ENCODE measurements at places on chromosomes 2 and 18.

- DNase-seq = no peak
Observed at GRCh38 chr18:57466745-57467409, 31.7 kb downstream of the ONECUT2 start.

GRCh38 chr2:20579866-20580265 is 71.0 kb downstream of the HS1BP3 start:
- DNase-seq = no peak

- no peak for DNase-seq
Observed at GRCh38 chr2:99881901-99882591, 260.3 kb downstream of the AFF3 start.

DNA sequence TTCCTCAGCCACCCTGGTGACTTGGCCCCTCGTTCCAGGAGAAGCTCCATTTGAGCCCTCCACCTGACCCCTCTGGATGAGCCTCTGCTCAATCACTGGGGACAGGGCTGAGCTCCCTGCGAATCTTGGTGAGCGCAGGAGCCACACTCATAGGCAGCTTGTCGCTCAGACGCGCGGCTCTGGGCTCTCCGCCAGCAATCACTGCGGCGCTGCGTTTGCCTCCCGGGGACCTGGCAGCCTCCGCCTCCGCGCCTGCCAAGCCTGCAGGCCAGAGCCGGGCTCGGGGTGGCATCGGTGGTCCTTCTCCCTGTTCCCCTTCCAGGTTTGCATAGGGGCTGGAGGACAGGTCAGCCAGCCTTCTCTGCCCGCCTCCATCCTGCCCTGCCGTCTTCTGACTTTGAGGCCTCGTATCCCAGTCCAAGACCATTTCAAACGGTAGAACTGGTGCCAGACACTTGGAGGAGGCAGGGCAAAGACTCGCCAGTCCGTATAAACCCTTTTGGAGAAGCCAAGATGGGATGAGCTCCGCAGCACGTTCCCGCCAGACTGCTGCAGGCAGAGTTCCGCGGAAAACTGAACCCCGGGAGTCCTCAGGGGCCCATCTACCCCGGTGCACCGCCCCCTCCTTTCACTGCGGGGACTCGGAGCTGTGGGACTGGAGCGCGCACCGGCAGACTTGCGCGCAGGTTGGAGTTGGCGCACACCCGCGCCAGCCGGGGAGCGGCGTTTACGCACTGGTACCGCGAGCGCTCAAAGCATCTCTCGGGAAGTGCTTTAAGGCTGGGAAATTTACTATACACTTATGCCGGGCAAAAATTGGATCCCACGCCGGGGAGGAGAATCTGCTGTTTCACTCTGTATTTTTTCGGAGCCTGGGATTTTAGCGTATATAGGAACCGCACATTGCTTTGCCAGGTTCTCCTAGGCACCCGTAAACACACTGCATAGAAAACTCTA is 1.1 kb upstream of the TACR1 start:
- no peak for DNase-seq

DNA sequence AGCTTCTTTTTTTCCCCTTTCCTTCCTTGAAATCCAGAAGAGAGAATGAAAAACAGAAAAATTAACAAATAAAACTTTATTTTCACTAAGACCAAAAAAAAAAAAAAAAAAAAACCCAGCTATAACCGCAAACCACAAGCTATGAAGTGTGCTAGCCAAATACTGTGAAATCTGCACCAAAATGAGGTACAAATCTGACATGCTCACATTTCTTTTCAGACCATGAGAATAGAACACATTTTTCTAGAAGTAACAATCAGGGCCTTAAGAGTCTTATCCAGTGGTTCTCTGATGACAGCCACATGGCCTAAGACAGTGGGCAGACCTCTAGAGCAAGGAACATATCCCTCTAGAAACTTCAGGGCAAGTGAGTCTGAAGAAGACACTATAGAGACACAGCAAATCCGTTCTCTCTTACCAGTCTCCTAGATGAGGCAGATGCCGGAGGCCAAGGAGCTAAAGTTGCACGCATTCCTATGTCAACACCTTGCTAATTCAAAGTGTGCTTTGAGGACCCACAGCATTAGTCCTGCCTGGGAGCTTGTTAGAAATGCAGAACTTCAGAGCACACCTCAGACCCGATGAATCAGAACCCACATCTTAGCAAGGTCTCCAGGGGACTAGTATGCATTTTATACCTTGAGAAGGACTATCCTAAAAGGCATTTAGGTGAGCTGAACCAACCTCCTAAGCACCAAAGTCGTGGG is 317.1 kb downstream of the MYCN start:
- DNase-seq = no peak

DNA sequence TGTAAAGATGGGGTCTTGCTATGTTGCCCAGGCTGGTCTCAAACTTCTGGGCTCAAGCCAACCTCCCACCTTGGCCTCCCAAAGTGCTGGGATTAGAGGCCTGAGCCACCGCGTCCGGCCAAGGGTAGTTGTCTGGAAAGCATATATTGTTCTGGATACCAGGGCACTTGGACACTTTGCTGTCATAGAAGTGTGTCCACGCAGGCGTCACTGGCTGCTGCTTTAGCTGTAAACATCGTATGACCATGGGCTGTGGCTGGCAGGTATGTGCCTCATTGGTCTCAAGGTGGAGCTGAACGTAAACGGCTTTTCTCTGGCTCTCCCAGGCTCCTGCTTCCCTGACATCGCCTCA is 3.2 kb upstream of the GPR35 start:
- no peak for DNase-seq

DNA sequence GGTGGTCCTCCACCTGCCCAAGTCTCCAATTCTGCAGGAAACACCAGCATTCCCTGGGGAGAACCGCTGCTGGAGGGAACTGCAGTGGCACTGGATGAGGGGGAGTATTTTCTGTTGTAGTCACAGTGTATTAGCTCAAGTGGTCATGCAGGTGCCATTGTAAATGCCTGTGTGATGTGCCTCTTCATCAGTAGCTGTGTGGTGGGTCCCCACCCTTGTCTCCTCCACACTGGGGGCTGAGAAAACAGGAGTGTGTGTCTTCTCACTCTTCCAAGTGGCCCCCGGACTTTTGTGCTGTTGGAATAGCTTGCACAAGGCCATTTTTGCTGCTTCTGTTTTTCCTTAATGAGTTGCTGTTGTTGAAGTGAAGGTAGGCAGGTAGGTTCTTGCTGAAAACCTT is 8.7 kb downstream of the NCK2 start:
- no peak for DNase-seq

DNA sequence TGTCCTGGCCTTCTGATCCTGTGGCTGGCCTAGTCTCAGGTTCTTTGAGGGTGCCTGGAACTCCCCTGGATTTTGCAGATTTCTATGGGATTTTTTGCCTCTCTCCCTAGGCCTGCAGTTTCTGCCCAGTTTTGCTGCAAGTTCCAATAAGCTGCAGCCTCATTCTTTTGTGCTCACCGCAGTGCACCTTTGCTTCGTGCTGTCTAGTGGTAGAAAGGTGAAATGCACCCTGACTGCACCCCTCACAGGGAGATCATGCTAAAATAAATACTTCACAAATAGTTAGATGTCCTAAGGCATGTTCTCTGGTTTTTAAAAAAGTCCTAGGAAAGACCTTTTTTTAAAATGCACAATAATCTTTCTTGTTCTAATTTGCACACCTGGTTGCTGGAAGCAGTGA is 72.5 kb downstream of the GNAL start:
- no peak for DNase-seq

DNA sequence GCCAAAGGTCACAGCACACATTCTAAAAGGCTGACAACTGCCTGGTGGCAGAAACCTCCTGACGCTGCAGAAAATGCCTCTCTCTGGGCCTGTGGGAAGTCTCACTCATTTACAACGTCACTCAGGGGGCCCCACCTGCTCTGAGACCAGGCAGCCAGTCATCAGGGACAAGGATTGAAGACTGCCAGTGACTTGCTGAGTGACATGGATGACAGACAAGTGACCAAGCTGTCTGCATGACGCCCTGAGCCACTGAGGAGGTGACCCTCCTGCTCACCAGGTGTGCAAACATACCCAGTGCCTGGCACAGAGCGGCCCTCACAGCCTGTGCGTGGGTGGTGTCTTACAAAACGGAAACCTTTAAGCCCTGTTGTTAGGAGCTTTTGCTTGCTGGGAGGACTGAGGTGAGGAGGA is 392.4 kb downstream of the TNS1 start:
- DNase-seq = peak; percentile 4
